ENCODE measurements at places on chromosomes 11 and 22.

DNA sequence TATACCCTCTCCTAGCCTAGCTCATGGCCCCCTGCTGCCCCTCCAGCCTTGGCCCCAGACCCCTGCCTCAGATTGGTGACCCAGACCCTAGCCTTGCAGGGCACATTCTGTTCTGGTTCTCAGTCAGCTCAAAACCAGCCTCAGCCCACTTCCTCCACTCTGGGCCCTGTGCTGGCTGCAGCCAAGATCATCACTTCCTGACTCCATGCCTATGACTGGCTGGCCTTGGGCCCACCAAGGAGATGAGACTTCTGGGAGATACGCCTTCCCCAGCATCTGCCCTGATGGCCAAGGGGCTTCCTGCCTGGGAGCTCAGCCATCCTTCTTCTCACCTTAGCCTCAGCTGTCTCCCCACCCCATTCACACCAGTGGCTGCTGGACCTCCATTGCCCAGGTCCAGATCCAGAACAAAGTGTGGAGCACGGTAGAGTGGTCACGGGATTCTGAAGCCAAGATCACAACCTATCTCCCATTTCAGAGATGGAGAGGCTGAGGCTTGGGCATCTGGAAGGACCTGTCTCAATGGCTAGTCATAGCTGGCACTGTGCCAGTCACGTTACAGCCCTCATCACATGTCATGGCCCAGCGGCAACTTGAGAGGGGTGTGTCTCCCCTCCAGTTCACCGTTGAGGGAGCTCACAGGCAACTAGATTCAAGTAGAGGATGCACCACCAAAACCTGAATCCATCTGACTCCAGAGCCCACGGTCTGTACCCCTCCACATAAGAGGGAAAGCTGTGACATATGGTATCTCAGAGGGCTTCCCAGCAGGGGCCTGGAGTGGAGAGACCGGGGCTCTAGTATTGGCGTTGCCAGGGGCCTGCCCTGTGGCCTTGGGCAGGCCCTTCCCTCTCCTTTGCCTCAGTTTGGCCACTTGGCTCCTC, 43.0 kb upstream of the KLHL35 start:
- DNase-seq: peak; percentile 76

DNA sequence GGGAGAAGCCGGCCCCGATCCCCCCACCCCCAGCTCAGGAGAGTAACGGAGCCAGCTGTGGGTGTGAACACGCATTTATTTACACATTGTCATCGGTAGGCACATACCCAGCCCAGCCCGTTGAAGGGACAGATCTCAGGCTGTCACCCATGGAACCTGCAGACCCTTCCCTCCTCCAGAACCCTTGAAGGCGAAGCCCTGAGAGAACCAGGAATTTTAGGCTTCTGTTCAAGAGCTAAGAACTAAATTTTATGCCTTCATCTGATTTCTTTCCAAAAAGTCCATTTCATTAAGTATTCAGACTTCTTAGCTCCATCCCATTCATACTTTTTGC, 379 bp upstream of the BRMS1 start:
- DNase-seq: no peak

DNA sequence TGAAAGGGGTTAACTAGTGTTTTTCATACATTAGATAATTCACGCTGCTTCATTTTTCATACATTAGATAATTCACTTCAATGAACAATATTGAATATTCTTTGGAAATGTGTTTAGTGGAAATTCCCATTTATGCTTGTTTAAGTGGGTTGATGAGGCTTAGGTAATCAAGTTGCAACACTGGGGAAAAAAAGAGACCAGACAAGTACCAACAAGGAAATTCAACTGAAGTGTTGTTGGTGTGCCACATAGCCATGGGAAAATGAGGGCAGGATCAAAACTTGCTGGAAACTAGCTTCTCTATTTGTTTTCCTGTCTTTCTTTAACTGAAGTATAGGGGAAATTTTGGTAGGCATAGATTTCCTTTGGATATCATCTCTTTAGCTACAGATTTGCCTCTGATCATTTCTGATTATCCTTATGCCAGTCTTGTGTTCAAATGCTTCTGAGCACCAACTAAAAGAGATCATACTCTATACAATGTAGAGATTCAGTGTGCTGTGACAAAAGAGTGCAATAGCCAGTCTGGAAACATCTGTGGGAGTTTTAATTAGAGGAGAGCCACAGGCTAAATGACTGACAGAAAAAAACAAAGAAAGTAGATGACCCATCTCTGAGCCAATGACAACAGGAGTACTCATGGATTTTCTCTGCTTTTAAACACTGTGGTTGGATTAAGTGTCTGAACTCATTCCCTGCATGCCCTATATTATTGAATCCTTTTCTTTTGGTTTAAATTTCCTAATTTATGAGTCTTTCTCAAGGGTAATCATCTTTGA, 67.6 kb upstream of the CTSC start:
- DNase-seq: peak; percentile 47

- no peak for DNase-seq
Measured at GRCh38 chr11:28140689-28141455, 32.7 kb downstream of the METTL15 start.

GRCh38 chr11:123235117-123235655, 40.1 kb upstream of the CLMP start:
- DNase-seq: no peak

GRCh38 chr11:59616396-59616982, 915 bp upstream of the OSBP start:
- DNase-seq: no peak

DNA sequence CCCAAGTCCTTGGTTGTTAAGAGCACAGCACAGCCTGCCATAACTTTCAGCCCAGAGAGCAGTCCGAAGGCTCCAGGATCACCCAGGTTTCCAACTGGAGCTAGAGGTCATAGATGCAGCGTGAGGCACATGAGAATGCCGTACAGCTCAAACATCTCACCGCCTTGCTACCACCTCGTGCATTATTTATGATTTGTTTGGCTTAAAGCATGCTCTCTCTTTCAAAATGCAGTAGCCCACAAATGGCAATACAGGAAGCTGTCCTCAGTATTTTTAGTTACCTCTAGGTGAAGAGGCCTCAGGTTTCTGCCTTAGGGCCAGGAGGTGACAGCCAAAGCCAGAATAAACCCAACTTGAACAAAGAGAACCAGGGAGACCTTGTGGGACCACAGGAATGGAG, 14.4 kb downstream of the SCN3B start:
- no peak for DNase-seq

DNA sequence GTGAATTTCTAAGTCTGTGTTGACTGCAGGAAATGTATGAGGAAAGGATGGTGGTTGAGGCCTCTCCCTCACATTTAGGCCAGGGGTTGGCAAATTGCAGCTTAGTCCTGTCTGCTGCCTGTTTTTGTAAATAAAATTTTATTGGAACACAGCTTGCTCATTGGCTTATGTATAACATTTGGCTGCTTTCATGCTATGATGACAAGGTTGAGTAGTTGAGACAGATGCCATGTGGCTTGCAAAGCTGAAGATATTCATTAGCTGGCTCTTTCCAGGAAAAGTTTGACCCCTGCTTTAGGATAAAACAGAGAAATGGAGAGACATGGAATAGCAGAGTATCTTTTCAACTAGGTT, 46.2 kb downstream of the BCR start:
- no peak for DNase-seq

DNA sequence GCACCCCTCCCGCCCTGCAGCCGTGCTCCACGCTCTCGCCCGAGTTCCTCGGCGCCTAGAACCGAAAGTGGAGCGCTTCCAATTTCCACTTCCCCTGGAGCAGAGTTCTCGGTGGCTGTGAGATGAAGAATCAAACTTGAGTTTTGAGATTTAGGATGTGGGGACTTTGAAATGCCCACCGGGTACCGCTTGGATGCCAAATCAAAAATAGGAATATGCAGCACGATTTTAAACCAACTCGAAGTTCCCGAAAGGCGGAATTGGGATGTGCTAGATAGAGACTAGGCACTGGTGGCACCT, 569 bp downstream of the POLA2 start:
- DNase-seq: peak; percentile 61

- DNase-seq: no peak
Measured at GRCh38 chr11:117564321-117564720, 232.7 kb downstream of the DSCAML1 start.

DNA sequence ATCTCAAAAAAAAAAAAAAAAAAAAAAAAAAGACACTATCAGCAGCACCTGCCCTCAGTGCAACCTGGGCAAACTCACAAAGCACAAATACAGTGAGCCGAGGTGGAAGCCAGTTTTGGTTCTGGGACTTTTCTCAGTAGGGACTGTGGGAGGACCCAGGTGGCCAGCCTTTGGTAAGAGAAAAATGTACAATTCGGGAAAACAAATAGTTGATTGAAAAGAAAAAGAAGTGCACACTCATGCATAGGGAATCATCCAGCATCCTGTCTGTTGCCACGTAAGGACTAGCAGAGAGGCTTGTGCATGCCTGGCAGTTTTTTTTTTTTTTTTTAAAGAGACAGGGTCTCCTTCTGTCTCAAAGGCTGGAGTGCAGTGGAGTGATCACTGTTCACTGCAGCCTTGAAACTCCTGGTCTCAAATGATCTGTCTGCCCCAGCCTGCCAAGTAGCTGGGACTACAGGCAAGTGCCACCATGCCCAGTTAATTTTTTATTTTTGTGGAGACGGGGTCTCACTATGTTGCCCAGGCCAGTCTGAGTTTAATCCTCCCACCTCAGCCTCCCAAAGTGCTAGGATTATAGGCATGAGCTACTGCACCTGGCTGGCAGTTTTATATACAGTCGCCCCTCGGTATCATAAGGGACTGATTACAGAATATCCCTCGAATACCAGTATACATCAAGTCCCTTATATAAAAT, 36.7 kb downstream of the TPST2 start:
- DNase-seq: peak; percentile 94

DNA sequence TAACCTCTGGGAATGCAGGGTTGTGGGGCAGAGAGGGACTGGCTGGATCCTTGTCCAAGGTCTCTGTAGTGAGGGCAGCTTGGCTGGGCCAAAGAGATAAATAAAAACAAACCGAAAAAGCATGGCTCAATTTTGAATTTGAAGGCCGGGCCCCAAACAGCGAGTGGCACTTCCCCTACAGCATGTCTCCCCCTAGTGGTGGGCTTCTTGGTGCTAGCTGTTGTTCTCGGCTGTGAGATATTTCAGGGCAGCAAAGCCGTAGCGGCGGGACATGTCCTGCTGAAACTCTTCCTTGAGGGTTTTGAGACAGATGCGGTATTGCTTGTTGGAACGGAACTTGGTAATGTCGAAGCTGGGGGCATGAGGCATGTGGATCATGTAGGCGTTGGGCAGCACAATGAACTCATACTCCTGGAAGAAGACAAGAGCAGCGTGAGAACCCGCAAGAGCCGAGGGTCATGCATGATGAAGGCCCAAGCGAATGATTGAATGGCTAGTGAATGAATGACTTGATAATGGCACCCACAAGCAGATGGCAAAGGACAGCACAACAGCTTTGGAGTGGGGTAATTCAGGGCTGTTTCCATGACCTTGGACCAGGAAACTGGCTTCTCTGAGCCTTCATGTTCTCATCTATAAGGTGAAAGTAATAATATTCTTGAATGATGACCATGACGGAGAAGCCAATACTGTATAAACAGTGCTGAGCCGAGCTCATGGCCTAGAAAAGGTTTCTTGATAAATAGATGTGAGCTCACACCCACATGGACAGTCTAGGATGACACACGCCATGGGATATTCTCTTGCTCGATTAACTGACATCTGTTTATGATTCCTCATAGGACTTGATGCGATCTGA, 216.3 kb upstream of the SYN3 start:
- peak; percentile 3 for DNase-seq

GRCh38 chr11:36405585-36406367, 104.3 kb downstream of the TRAF6 start:
- DNase-seq: peak; percentile 31

DNA sequence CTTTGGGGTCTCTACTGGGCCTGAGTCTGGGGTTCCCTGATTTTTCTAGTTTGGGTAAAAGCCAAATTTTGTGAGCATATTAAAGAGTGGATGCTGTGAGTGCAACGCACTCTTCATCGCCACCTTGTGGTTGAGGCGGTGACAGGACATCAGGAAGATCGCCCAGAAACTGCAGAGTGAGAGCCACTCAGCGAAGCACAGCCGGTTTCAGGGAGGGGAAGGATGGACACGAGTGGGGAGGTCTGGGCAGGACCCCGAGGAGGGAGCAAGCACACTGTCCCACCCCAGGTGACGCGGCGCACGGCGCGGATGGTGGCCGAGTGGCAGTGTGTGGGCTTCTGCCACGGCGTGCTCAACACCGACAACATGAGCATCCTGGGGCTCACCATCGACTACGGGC, 9.1 kb downstream of the SELENOO start:
- peak; percentile 72 for DNase-seq

DNA sequence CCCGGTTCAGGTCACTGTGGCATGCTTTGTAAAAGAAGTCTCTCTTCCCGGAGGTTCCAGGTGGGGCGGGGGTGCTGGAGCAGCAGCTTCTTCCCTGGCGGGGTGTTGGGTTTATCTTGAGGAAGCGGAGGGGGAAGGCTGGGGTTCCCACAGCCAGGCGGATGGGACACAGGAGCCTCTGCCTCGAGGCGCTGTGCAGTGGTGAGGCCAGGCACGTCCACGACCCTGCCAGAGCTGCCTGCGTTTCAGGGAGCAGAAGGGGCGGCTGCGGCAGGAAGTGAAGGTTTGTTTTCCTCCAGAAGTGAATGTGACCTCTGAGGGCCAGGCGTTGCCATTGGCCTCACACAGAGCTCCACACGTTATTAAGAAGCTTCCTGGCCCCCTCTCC, 20.1 kb upstream of the ADORA2A start:
- DNase-seq: no peak

DNA sequence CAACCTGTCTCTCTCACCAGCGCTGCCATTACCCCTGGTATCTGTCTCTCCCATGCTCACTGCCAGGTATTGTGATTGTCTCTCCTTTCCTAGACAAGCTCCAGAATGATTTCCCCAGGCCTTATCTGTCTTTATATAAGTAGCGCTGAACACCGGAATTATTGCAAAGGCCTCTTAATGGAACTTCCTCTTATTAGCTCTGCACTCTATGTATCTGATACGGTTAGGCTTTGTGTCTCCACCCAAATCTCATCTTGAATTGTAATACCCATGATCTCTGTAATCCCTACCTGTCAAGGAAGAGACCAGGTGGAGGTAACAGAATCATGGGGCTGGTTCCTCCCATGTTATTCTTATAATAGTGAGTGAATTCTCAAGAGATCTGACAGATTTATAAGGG, 39.3 kb downstream of the DDI1 start:
- no peak for DNase-seq

DNA sequence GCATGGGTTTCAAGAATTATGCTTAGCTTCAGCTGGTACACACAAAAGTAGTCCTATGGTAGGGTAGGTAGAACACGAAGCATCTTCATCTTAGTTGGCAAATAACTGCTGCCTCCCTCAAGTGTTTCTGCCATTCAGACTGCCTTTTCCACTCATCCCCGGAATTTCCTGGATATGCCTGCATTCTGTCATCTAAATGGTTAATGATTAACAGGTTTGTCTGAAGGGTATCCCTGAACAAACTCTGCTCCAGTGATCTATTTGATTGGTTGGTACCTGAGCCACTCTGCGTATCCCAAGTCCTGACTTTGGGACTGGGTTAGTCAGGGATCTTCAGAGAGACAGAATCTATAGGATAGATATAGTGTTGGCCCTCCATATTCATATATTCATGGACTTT, 272.3 kb upstream of the RAG2 start:
- DNase-seq: no peak

GRCh38 chr22:40367342-40367741, 3.1 kb upstream of the SGSM3 start:
- DNase-seq: no peak
